ENCODE measurements at places on chromosomes 2 and 18.
A peak's percentile ranks its signal among the peaks of the same experiment; 100 is the strongest.

- DNase-seq = no peak
Observed at GRCh38 chr2:98775146-98775986, 44.4 kb upstream of the MGAT4A start.

- DNase-seq = no peak
Observed at GRCh38 chr2:213306316-213306942, 22.2 kb downstream of the SPAG16 start.

GRCh38 chr2:225534697-225535096 lies 135.2 kb downstream of the NYAP2 start:
- DNase-seq = no peak

- no peak for DNase-seq
Observed at GRCh38 chr2:220966636-220967035, 605.5 kb downstream of the EPHA4 start.

GRCh38 chr2:59882822-59883221 lies 670.6 kb downstream of the BCL11A start:
- DNase-seq = no peak

DNA sequence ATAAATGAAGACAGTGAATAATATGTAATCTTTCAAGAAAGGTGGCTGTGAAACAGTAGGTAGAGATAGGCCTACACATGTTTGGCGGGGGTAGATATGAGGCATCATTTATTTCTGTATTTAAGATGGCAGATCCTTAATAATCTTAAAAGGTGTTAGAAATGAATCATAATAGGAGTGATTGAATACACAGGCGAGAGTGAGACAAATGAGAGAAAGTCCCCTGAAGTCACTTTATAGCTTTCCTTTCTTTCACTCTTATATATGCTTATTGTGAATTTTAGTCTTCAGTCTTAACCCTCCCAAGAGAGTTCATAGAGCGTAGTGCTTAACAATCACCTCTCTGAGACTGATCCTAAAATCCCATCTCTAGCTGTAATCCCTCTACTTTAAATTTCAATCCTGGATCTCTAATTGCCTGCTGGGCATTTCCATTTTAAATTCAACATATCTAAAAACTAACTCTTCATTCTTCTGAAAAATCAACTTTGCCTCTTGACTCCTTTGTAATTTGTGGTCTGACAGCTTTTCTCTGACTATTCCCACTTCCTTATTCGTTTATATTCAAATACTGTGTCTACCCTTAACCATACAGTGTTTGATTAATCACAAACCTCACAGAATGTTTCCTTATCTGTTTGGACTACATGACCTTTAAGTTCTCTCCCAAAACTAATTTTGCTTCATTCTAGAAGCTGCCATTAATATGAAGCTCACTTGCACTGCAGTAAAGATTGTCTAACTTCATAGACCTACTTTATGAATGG lies 463.7 kb upstream of the FSIP2 start:
- DNase-seq = no peak

- DNase-seq = no peak
Observed at GRCh38 chr18:332721-333510, 65.1 kb upstream of the THOC1 start.

- peak; percentile 63 for DNase-seq
Observed at GRCh38 chr2:233331536-233331935, 22.8 kb upstream of the DGKD start.

DNA sequence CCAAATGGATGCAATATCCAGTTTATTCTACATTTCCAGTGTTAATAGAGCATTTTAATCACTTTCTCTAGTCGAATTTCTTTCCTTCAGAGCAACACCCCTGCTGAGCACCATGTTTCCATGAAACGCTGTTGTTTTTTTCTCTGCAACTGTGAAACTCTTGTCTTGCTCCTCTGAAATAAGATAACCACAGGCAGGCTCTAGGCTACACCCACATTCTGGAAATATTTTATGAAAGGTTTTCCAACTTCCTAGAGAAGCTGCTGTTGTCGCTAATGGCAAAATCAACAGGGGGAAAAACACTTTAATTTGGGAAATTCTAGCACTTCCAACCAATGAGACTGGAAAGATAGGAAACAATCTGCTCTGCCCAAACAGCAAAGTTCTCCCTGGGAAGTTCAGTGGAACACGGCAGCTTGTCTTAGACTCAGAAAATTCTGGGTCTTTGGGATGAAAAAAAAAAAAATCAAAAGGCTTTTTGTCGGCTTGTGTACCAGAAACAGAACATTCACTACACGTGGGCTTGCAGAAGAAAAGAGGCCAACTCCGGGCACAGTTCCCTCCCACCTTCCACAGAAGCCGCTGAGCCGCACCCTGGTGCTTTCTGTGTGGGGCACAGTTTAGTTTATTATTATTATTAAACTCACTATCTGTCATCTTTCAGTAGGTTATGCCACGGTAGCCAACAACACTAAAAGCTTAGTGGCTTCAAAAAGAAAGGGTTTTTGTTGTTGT lies 98.7 kb downstream of the MMADHC start:
- DNase-seq = no peak

DNA sequence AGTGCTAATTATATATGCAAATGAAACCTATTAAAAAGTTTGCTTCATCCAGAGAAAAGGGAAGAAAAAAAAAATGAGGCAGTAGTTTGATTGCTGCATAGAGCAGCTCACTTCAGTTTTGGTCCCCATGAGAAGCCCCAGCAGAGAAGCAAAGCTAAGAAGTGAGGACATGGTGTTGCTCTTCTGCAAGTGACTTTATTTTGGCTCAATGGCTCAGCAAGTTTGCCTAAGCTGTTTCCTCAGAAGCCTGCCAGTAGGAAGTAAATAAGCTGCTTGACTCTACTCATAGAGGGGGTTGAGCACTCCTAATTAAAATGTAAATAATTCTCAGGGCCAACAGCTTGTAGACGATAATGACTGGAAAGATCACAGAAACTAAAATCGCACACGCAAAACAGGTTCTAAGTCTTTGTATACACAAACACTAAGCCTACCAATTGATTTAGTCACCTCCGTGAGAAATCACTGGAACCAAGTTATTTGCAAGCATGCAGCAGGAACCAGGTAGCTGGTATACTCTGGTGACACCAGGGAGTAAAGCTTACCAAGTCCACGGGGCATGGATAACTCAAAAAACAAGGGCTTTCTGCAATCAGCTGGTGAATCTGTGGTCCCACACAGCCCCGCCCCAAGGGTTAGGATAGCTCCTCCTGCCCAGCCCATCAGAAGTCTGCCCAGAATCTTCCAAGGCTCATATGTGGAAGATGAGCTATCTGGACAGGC lies 39.7 kb upstream of the NABP1 start:
- DNase-seq = no peak

- no peak for DNase-seq
Observed at GRCh38 chr18:75544051-75544481, 116.6 kb upstream of the SMIM21 start.

GRCh38 chr2:96412307-96413258 lies 77.0 kb downstream of the NCAPH start:
- DNase-seq = no peak

DNA sequence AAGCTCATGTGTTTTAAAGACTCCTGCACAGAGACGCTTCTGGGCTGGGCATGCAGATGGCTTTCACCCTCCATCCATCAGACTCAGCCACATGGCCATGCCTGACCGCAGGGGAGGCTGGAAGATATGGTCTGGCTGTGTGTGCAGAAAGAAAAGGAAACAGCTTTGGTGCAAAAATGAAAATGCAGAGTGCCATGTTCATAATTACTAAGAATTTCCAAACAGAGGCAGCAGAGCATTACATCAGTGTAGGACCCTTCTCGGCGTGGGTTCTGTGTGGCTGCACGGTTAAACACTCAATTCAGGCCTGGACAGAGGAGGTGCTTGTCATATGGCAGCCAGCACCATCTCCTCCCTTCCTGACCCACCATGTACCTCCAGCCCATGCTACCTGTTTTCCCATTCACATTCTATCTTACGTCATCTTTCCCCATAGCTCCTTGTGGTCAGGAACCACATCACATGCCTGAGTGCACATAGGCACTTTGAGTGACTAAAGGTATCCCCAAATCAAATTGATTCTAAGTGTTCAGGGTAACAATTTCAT lies 200.3 kb upstream of the ID2 start:
- no peak for DNase-seq

- no peak for DNase-seq
Observed at GRCh38 chr2:237549643-237550415, 16.5 kb upstream of the PRLH start.

- no peak for DNase-seq
Observed at GRCh38 chr2:41129988-41130387, 678.1 kb upstream of the SLC8A1 start.

GRCh38 chr2:207072571-207072970 lies 93.2 kb downstream of the KLF7 start:
- DNase-seq = no peak

DNA sequence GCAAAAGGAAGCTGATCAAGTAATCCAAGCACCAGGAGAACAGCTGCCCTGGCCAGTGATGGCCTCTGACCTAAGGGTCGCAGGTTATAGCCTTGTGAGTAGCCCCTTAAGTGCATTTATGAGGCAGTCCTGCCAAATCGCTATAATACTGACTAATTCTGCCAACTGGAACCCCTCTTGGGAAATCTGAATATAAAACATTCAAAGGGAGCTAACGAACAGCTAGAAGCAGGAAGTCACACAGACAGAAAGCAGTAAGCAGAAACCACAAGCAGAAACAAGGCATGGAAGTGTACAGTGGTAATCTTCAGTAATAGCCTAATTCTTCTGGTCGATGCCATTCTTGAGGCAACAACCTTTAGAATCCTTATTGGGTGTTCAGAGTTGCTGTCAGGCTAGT lies 521.3 kb downstream of the METTL4 start:
- DNase-seq = no peak

DNA sequence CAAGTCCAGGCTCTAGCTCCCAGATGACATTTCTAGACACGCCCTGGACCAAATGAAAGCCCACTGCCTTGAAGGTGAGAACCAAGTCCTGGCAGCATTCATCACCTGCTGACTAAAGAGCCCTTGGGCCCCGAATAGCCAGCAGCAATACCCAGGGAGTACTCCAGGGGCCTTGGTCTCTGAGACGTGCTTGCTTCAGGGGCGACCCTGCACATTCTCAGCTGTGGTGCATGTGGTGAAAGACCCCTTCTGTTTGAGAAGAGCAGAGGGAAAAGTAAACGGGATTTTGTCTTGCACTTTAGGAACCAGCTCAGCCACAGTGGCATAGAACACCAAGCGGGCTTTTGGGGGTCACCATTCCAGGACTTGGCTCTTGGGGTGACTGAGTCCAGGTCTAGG lies 260.5 kb upstream of the MYT1L start:
- DNase-seq = no peak

GRCh38 chr2:59077981-59078531 lies 836.9 kb upstream of the FANCL start:
- no peak for DNase-seq

- DNase-seq = no peak
Observed at GRCh38 chr2:24881158-24881557, 38.9 kb downstream of the ADCY3 start.

- no peak for DNase-seq
Observed at GRCh38 chr2:39202639-39203369, 41.0 kb downstream of the CDKL4 start.

DNA sequence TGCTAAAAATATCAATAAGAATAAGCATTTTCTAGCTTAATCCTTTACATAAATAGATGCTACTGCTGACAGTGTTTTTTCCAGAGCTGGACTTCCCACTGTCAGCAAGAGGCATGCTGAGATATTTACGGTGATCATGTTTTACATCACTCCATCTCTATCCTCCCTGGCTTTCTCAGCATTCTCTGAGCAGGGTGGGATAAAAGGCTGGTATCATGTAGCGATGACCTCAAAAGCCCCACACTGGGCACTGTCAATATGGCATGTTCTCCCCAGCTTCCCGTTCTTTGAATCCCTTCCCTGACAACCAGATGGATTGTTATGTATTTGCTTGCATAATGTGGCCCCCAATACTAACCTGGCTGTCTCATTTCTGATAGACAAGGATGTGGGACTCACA lies 83.2 kb upstream of the EPHA4 start:
- no peak for DNase-seq

- DNase-seq = no peak
Observed at GRCh38 chr2:174588463-174588862, 9.1 kb downstream of the WIPF1 start.

GRCh38 chr18:459814-460593 lies 40.5 kb downstream of the COLEC12 start:
- DNase-seq = no peak

DNA sequence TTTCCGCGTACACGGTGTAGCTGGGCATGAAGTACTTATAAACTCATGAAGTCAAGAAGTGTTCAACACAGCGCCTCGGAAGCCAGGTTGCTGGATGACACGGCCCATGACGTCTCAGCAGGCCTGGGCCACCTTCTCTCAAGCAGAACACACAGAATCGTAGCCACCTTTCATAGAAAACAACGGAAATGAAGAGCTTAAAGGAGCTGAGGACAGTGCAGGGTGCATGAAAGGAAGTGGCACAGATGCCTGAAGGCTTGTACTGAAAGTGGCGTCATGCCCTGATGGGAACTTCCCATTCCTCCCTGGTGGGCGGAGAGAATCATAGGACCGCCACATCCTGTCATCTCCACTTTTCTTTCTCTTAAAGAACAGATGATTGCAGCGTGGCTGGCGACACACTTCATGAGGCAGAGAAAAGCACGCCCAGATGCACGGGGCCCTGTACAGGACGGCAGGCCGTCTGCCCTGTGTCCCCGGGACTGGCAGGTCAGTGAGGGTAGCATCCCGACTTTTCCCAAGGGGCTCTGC lies 31.1 kb downstream of the HDAC4 start:
- peak; percentile 51 for DNase-seq

- DNase-seq = peak; percentile 22
Observed at GRCh38 chr2:152730591-152731333, 12.3 kb downstream of the ARL6IP6 start.

DNA sequence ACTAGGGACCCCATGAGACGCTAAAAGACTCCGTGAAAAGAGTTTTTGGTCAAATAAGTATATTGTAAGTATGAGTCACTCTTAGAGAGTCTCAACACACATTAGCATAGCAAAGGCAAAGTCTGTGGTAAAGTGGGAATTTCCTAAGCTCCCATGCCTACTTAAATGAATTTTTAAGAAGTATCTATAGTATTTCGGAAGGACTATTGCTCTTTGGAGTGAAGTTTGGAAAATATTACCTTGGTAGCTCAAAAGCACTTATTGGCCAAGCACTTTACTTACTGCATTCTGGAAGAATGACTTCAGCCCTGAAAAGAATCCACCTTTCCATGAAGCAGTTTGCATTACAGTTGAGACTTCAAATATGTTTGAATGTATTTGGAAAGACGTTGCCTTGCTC lies 57.1 kb downstream of the CAVIN2 start:
- no peak for DNase-seq

DNA sequence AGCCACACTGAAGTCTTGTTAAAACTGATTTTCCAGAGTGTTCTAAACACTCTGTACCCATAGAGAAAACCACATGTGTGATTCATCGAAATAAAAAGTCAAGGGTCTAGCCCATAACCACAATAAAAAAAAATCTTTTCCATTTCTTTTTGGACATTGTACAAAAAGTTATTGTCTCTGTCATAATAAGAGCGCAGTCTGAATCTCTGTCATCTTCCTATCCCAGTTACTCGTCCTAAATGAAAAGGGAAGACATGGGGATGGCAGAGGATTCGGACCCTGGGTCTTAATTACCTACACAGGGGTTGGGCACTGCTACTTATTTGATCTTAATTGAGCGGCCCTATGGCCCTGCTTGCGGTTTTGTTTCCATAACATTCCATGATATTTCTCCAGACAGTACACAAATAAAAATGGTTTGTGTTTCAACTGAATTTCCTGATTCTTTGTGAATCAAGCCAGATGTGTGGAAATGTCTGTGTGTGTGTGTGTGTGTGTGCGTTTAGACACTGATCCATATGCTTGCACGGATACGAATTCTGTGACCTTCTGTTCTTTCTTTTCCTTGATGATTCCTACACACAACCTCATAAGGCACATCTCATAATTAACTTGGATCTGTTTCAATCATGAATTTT lies 133.4 kb upstream of the SPATS2L start:
- no peak for DNase-seq

GRCh38 chr2:119005051-119005450 lies 63.1 kb downstream of the MARCO start:
- no peak for DNase-seq

Measured in activated T-helper 1 cell treated with Interleukin-2 at 50 U/mL for 16 hours (primary cell).